ENCODE measurements at places on chromosomes 11 and 22. TPM values are rescaled to one million over a fixed set of nuclear protein-coding genes. Genes with fewer than 3 reads are reported as not detected.

GRCh38 chr11:83681031-83681781 lies 395.0 kb upstream of the CCDC90B start:
- no peak for DNase-seq

- DNase-seq, result no peak
Observed at GRCh38 chr11:67317888-67318555, 14.7 kb downstream of the SSH3 start.

DGCR6 gene
- 2.9 TPM for total RNA-seq

- DNase-seq, result peak; percentile 12
Observed at GRCh38 chr11:67630943-67631331, 1.2 kb upstream of the NUDT8 start.
